ENCODE measurements at places on chromosomes 3 and 15. TPM values are rescaled to one million over a fixed set of nuclear protein-coding genes. Genes with fewer than 3 reads are reported as not detected.

The GOLGA6L25 gene
- total RNA-seq: not detected

The TM4SF4 gene
- not detected for total RNA-seq

The CFAP91 gene
- total RNA-seq: 0.11 TPM

The ARIH2 gene
- 118 TPM for total RNA-seq

The ZIC1 gene
- not detected for total RNA-seq

The NOX5 gene
- total RNA-seq: 0.06 TPM

DNA sequence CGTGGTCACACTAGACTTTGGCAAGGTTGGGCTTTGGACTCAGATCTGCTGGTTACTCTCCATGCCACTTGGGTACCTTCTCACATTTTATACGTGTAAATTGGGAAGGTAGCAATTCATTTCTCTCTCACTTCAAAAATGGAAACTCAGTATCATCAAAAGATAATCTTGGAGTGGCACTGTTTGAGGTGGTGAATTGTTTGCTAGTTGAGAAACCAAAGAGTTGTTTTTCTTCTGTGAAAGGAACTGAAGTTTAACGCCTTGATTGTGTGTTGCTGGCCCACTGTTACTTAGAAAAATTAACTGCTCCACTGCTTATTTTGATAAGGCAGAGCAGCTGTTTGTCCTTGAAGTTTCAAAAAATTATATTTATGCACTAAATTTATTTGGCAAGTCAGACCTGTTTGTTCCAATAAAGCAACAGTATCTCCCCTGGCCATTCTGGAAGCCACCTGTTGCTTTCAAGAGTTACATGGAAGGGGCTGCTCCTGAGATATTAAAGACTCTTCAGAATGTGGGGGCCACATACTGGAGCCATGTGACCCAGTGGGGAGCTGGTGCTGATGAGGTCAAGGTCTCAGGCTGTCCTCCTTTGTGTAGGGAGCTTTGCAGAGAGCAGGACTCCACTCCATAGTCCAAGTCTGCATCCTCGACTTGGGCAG, 16.2 kb downstream of the PLCL2 start:
- no peak for DNase-seq

DNA sequence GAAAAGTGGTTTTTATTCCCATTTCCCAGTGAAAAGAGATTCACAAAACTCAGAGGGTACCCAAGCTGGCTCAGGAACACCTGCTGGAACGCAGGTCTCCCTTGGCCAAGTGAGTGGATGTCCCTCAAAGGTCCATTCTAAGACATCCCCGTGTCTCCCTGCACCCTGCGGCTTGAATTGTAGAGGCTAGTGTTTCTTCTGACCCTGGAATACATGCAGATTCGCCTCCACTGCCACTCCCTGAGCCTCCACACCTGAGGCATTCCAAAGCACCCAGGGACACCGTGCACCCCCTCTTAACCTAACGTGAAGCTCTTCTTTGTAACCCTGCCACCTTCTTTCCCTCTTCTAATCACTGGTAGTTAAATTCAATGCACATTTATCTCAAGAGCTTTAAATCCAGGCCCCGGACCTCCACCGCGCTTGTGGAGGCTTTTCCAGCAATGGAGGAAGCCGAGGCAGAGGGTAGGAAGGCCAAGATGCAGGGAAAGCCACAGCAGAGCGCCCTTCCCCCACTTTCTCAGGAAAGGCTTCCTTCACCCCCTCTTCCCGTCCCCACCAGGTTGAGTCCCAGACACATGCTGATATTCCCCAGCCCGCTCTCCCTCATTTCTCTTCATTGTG, 590 bp upstream of the ITGA11 start:
- no peak for DNase-seq

GRCh38 chr3:194989241-194989640, 281.7 kb downstream of the XXYLT1 start:
- no peak for DNase-seq

DNA sequence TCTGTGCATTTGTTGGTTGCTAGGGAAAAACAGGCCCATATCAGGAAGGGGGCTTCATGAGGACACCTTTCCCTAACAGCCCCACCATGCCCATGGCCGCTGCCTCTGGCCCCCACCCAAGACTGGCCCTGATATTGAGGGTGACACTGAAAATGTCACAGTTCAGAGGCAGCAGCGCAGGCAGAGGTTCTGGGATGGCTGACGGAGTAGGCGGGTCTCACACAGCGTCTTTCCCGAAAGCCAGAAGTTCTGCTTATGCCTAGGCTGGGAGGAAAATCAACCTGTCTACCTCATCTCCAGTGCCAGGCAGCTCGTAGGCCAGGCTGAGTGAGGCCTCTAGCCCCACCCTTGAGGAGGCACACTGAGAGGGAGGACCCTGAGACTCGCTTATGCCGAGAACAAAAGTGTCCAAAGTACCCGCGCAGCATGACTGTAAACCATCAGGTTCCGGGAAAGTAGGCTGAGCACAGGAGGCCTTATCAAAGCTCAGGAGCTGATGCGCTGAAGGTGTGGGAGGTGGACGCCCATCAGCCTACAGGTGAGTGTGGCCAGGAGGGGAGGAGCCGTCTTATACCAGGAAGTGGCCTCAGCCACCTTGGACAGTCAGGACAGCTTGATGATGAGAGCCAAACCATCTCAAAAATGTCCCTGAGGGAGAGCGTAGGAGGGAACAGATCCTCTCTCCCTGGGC, 27.5 kb downstream of the GRAMD2A start:
- DNase-seq: no peak

DNA sequence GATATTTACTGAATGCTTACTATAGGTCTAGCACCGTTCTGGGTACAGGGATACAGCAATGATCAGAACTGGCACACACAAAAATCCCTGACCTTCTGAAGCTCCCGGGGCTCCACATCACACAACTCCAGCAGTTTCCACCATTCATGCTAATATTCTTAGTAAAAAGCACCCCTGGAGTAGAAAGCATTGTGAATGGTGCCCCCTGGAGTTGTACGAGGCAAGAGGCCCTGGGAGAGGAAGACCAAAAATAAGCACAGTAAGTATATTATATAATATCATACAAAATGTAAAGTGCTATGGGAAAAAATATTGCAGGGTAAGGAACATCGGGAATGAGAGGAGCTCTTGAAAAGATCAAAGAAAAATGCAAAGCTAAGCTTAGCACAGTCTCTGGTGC, 790 bp upstream of the SRGAP3 start:
- DNase-seq: no peak

GRCh38 chr3:79654019-79654418, 113.8 kb downstream of the ROBO1 start:
- DNase-seq: no peak

GRCh38 chr15:52011711-52012144, 7.3 kb upstream of the MAPK6 start:
- DNase-seq: no peak

- DNase-seq: no peak
Observed at GRCh38 chr3:181534781-181535221, 176.9 kb upstream of the SOX2 start.

DNA sequence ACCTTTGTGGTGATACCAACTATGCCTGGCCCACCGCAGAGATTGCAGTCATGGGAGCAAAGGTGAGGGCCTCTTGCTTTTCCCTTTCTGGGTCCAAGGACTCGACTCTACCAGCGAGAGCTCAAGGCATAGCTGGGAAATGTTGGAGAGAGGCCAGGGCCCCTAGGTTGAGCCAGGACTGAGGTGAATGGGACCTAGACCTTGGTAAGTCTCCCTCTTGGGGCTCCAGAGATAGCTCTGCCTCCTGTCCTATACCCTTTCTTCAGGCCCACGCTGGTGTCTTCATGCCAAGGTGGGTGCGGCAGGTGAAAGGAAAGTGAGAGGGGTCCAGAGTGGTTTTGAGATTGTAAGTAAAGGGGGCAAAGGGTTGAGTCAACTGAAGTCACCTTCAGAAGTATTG, 77.5 kb downstream of the PCCB start:
- no peak for DNase-seq

- no peak for DNase-seq
Observed at GRCh38 chr3:172799246-172799645, 48.7 kb downstream of the ECT2 start.

GRCh38 chr15:68204776-68205557, at the start of gene CALML4:
TSS of gene CALML4 (minus strand) at chr15:68205332. CDS start at chr15:68205247, 85 bp downstream.
- DNase-seq: no peak

DNA sequence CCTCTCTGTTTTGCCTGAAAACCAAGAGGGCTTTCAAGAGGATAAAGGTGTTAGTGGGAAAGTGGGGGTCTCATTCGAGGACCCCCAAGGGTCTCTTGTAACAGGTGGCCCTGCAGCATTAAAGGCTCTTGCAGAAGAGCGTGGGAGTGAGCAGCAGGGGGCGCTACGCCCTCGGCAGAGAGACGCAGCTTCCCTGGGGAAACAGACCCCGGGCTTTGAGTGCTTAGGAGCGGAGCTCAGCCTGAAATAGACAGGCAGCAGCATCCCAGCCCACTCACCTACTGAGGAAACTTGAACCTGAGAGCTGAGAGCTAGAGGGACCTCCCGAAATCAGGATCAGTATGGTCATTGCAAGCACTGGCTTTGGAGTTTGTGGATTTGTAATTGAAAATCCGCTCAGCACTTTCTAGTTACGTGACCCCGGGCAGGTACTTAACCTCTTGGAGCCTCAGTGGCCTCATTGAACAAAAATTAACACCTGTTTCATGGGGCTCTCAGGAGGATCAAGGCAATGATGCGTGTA, 25.7 kb downstream of the RPLP1 start:
- peak; percentile 70 for DNase-seq

GRCh38 chr15:40392986-40393948, 10.7 kb downstream of the KNSTRN start:
- DNase-seq: no peak

GRCh38 chr3:161239700-161240099, 18.6 kb downstream of the NMD3 start:
- no peak for DNase-seq

Measured in activated naive CD8-positive, alpha-beta T cell treated with anti-CD3 and anti-CD28 coated beads, Interleukin-2, amount 10 ng/mL, durations not matched to agents 7 days and 5 days (primary cell).